ENCODE measurements at places on chromosomes 5 and 9.

DNA sequence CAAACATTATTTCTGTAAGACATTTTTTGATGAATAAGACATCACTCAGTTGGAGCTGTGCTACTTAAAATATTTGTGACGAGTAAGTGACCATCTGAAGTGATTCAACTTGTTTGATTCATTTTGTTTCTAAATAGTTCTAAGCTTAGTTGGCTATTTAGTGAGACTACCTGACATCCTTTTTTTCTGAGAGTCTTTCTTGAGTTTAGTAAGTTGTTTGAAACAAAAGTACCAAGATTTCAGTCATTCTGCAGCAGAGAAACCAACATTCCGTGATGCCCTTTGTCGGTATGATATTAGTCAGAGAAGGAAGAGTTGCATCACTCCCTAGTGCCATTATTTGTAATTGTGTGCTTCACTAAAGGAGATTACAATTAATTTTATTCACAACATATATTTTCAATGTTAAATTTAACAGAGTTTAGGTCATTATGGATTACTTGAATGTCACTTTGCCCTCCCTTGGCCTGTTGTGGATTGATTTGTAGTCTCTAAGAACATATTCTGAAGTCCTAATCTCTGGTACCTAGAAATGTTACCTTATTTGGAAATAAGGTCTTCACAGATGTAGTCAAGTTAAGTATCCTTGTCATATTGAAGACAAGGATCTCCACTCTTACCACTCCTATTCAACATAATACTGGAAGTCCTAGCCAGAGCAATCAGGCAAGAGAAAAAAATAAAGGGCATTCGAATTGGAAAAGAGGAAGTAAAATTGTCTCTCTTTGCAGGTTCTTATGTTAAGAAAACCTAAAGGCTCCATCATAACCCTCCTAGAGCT lies 212.2 kb downstream of the PCSK1 start:
- DNase-seq: no peak

DNA sequence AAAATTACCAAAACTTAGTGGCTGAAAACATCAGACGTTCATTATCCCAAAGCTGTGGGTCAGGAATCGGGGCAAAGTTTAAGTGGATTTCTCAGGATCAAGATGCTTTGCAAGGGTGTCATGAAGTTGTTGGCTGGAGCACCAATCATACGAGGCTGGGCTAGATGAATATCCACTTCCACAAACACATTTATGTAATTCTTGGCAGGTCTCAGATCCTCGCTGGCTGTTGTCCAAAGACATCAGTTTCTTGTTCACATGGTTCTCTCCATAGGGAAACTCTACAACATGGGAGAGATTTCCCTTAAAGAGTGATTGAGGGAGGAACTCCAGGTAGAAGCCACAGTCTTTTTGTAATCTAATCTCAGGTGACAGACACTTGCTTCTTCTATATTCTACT lies 20.2 kb upstream of the CCDC192 start:
- no peak for DNase-seq

DNA sequence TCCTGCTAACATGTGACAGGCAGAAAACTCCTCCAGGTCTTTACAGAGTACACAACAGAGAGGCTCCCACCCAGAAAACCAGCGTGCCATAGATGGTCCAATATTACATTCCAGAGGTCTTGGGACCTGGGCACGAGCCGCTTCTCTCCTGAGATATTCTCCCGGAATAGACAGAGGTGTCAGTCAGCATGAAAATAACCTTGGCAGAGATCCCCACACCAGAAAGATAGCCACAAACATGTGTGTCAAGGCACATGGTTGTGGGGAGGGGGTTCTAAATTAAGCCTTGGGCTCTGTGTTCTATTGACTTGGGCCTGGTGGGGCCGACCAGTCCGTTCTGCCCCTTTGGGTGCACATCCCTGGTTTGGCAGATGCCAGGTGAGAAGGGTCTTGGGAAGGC lies 78.4 kb downstream of the BOD1 start:
- DNase-seq: no peak

DNA sequence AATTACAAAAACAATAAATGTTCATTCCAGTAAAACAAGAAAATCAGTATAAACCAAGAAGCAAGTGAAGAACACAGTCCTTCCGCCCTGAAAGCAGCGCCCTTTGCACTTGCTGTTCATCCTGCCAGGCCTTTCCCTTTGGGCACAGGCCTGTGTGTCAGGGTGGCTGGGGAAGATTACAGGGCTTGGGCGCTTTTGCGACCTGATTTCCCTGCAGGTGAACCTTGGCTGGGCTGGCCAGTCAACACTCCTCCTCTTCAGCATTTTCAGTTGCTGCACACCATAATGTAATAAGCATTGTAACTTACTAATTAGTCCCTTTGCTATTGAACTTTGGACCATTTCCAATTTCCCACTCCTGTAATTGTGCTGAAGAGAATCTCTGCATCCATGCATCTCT lies 38.6 kb upstream of the TDRD7 start:
- no peak for DNase-seq

DNA sequence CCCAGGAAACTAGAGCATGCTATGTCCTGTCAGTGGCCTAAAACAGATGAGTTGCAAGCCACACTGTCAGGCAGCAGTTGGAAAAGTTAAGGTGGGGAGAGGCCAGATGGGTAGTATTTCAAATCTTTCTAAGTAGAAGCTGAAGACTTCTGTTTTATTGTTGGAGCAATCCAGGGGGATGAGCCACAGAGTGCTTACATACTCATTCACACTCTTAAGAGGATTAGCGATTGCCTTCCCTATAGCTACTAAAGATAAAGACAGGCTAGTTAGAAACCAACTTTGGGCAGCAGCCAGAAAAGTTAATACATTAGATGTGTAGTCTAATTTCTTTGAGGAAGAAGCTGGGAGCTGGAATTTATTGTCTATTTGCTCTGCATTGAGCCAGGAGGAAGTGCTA lies 61.7 kb upstream of the ELAVL2 start:
- no peak for DNase-seq

- DNase-seq: no peak
Observed at GRCh38 chr9:119544492-119544891, 175.3 kb upstream of the BRINP1 start.

DNA sequence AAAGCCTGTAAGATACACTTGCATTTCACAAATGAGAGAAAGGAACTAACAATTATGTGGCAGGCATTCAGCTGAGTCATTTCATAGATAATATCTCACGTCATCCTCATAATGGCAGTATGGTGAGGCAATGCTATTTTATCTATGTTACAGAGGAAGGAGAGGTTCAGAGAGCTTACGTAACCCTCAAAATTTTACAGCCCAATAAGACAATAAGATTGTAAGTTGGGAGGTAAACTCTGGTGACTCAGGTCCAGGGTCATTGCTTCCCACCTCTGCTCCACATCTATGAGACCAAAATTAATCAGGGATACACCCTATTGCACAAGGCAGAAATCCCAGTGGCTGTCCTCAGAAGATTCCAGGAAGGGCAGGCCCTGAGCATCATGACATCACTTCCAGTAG lies 309.7 kb downstream of the NSG2 start:
- no peak for DNase-seq

- DNase-seq: no peak
Observed at GRCh38 chr5:146073239-146073900, 32.0 kb downstream of the PLAC8L1 start.

DNA sequence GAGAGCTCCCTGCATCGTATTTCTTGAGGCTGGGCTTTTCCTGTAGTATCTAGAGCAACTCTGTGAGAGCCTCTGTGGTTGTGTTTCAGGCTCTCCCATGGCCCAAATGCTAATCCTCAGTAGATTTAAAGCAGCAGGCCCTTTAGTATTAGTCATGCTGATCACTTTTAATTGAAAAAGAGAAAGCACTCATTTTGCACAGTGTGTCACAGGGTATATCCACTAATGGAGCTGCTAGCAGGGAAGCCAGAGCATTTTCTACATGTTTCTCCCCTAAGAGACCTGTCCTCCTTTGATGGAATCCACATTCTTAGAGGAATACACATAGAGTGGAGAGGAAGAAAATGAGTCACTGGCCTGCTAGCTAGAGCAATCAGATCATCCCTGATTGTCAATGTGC lies 348.5 kb downstream of the TMEM232 start:
- no peak for DNase-seq

DNA sequence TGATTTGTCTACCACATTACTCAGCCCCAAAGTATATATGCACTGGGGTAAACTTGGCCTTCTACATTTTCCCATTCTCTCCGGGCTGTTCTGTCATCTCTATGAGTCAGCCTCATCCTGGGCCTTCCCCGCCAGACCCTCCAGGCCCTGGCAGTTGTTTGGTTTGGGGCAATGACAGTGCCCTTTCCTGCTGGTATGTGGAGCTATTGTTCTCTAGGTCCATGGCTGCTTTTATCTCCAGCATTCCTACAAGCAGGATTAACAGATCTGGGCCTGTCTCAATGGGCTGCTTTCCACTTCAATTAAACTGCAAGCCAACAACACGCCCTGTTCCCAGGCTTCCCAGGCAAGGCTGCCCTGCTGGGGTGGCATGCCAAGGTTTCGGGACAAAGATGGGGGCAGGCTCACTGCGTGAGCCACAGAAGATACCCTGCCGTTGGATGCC lies 136.4 kb downstream of the SLIT3 start:
- DNase-seq: no peak

GRCh38 chr5:32278406-32278805 lies 34.3 kb downstream of the MTMR12 start:
- DNase-seq: no peak

GRCh38 chr5:29822521-29822920 lies 1371.0 kb upstream of the CDH6 start:
- no peak for DNase-seq

GRCh38 chr5:88235346-88235745 lies 33.3 kb downstream of the TMEM161B start:
- no peak for DNase-seq

GRCh38 chr5:6343951-6344592 lies 34.3 kb downstream of the MED10 start:
- DNase-seq: no peak

- DNase-seq: no peak
Observed at GRCh38 chr9:113360242-113360842, 11.0 kb downstream of the BSPRY start.

GRCh38 chr9:129073404-129073803 lies 7.5 kb upstream of the DOLPP1 start:
- no peak for DNase-seq

Data from NCI-H2081 treated with DMSO at 0.1 percent for 48 hours (cell line).